Central memory CD4-positive, alpha-beta T cell (primary cell): ENCODE measurements at places on chromosomes 3 and 15.

DNA sequence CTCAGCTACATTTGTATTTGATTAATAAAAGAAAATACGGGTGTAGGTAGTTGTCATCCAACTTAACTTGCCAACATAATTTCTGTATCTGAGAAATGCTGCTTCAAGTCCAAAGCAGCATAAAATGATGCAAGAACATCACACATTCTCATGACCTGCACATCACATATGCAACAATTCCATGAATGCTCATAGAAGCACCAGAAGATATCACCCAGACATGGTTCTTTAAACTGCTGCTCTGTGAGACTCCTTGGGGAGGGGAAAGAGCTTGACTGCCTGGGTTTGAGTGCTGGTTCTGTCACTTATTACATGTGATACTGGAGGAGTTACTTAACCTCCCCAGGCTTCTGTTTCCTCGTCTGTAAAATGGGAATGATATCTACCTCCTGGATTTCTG, 39.4 kb downstream of the CHST14 start:
- no peak for DNase-seq

GRCh38 chr3:184652465-184652864, 59.4 kb downstream of the MAGEF1 start:
- DNase-seq: no peak

DNA sequence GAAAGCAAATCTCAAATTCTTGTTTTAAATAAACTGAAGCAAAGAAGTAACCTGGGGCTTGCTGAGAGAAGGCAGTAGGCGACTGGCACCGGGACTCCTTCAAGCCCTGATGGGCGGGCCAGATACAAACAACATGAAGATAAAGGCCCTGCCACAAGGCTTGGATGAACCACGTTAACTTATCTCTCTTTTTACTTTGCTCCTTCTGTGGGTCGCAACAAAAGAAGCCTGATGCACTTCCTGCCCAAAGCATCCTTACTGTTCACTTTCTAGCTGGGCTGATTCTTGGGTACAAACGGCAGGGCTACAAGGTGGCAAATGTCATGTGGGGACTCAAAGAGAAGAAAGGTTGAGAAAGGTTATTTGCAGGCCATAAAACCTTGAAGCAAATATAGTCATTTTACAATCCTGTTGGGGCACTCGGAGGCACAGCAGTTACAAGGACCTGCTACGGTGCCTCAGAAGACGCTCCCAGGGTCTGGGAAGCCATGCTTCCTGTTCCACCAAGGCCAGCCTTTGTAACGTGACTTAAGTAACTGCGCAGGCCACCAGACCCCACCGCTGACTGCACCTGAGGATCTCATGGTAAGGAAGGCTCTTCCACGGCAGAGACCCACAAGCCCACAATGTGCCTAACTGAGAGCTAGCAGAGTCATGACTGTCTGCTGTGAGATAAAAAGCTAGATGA, 71.1 kb downstream of the CHSY1 start:
- no peak for DNase-seq

DNA sequence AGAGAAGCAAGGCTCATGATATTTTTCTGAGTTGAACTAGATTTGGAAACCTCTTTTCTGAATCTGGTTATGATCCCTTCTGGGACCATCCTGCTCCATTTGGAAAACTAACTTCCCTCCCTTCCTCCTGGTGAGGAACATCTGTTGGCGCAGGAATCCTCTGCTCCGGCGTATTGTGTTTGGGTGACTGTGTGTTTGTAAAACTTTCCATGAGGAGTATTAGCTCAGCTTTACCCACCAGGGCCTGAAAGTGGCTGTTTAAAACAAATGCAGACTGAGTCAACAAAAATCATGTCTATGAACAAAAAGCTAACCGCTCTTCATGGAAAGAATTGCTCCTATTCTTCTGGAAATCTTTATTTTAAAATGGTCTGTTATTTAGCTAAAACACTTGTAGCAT, 17.7 kb downstream of the STARD9 start:
- no peak for DNase-seq

- no peak for DNase-seq
These were observed 19.6 kb upstream of the FBXO22 start for GRCh38 chr15:75884041-75884440.

DNA sequence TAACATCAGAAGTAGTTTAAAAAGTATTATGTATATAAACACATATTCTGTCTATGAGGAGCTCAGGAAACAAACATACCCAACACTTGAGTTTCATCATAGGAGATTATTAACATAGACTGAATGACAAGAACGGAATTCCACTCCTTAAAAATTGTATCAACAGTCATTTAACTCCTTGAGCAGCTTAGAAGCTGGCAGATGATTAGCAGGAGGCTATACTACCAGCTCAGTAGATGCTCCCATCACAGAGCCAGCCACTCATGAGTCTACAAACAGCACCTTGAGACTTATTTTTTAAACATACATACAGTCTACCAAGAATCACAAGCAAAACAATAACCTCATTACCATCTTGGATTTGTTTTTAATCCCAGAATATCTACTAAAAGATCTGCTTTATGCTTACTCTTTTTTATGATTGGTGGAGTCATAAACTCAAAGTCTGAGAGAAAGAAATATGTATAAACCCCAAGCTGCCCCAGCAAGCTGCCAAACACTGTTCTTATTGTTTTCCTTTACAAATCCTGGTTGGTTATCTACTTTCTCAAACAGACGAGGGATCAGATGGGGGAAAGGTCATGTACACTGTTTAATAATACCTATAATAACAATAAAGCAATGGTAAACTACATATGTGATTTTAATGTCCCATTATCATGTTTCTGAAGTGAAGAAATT, 59.5 kb downstream of the CBLB start:
- no peak for DNase-seq
